ENCODE measurements at places on chromosomes 4 and X. TPM values are rescaled to one million over a fixed set of nuclear protein-coding genes. Genes with fewer than 3 reads are reported as not detected.
A peak's percentile ranks its signal among the peaks of the same experiment; 100 is the strongest.

Gene FRAS1
- 0.66 TPM for total RNA-seq

Gene PLAC8
- 238 TPM for total RNA-seq

Gene PCDH11X
- not detected for total RNA-seq

Gene LUZP4
- total RNA-seq = not detected

Gene NAP1L2
- total RNA-seq = 3.9 TPM

Gene MAGED4
- total RNA-seq = not detected

Gene UCP1
- total RNA-seq = not detected

- no peaks in the 10 kb centered on the region for H3K36me3 ChIP-seq
- DNase-seq = no peak
- H3K4me3 ChIP-seq = no peak overlapping the region
- H3K4me1 ChIP-seq = no peaks in the 10 kb centered on the region
- H3K27me3 ChIP-seq = peaks cover 1% of the 10 kb centered on the region
Observed at GRCh38 chr4:2295900-2296442, 34.1 kb upstream of the MXD4 start.

DNA sequence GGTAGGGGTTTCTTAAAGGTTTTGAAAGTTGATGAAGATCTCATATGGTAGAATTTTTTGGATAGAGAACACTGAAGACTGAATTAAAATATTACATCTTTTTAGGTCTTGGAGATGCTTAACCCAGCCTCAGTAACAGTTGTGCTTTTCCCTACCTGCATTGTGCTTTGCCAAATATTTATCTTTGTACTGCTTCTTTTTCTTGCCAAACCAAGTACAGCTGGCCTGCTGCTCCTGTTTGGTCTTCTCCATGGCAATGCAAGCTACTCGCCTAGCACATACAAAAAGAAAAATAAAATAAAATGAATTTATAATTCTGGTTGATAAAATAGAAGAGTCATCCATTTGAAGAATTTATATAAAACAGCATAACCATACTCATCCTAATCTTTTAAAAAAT lies 95.4 kb downstream of the NYX start:
- no peak overlapping the region for H3K27ac ChIP-seq
- H3K27me3 ChIP-seq = no peaks in the 10 kb centered on the region
- H3K4me1 ChIP-seq = no peaks in the 10 kb centered on the region

- no peaks in the 10 kb centered on the region for H3K4me1 ChIP-seq
- no peak for DNase-seq
- no peaks in the 10 kb centered on the region for H3K36me3 ChIP-seq
Observed at GRCh38 chr4:156991161-156991560, 19.6 kb upstream of the PDGFC start.

DNA sequence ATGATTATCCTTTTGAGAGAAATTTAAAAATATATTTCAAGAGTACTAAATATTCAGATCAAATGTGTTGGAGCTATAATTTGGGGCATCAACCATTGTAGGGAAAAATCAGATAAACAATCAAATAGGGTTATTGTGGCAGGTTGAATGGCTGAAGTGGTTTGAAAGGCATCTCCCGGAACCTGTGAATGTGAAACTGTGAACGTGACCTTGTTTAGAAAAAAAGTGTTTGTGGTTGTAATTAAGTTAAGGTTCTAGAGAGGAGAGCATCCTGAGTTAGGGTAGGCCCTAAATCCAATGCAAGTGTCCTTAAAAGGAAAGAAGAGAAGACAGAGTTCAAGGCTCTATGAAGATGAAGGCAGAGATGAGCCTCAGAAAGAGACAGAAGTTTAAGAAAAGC lies 37.4 kb downstream of the ADGRA3 start:
- DNase-seq = peak; percentile 27
- H3K27ac ChIP-seq = no peak overlapping the region
- no peaks in the 10 kb centered on the region for H3K36me3 ChIP-seq
- no peak overlapping the region for H3K4me3 ChIP-seq

DNA sequence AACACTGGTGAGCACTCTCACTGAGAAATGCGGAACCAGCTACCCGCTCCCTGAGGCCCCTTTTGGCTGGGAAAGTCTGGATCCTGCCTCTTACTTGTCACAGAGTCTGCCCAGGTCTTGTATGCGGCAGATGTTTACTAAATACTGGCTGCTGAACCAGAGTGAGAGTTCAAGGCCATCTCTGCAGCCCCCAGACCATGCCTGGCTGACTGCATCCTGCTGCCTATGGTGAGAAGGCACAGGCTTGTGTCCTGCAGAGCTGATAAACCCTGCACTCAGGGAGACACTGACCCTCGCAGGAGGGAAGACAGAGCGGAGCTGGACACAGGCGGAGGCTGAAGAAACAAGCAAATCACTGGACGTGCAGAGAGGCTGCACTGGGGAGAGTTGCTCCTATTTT lies 46.5 kb downstream of the JAKMIP1 start:
- peaks cover 21% of the 10 kb centered on the region for H3K4me1 ChIP-seq
- H3K27ac ChIP-seq = peak overlapping the region; percentile 42
- no peaks in the 10 kb centered on the region for H3K36me3 ChIP-seq
- DNase-seq = no peak

- H3K27me3 ChIP-seq = no peaks in the 10 kb centered on the region
- H3K27ac ChIP-seq = no peak overlapping the region
Observed at GRCh38 chrX:22296871-22297270, 24.2 kb downstream of the CBLL2 start.

DNA sequence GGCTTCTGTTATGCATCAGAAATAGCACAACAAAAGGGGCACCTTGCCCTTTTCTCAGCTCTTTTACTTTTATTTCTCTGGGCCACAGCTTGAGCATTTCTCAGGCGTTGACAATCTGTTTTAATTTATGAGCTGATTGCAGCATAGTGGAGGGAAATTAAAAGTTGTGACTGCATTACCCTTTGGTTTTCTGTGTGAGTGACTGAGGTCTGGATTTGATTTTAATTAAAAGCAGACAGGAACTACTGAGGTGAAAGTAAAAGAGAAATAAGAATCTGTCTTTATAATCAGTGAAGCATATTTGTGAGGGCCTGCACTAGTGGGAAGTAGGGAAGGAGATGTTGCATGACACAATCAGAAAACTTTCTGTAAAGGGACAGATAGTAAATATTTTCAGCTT lies 43.4 kb upstream of the GEMIN8 start:
- no peaks in the 10 kb centered on the region for H3K27me3 ChIP-seq
- H3K36me3 ChIP-seq = no peaks in the 10 kb centered on the region
- H3K4me3 ChIP-seq = no peak overlapping the region
- no peaks in the 10 kb centered on the region for H3K4me1 ChIP-seq

- peak overlapping the region; percentile 70 for H3K27ac ChIP-seq
- peaks cover 46% of the 10 kb centered on the region for H3K4me1 ChIP-seq
- no peaks in the 10 kb centered on the region for H3K36me3 ChIP-seq
- peak; percentile 30 for DNase-seq
Observed at GRCh38 chr4:80071604-80072227, 1.3 kb downstream of the ANTXR2 start.

DNA sequence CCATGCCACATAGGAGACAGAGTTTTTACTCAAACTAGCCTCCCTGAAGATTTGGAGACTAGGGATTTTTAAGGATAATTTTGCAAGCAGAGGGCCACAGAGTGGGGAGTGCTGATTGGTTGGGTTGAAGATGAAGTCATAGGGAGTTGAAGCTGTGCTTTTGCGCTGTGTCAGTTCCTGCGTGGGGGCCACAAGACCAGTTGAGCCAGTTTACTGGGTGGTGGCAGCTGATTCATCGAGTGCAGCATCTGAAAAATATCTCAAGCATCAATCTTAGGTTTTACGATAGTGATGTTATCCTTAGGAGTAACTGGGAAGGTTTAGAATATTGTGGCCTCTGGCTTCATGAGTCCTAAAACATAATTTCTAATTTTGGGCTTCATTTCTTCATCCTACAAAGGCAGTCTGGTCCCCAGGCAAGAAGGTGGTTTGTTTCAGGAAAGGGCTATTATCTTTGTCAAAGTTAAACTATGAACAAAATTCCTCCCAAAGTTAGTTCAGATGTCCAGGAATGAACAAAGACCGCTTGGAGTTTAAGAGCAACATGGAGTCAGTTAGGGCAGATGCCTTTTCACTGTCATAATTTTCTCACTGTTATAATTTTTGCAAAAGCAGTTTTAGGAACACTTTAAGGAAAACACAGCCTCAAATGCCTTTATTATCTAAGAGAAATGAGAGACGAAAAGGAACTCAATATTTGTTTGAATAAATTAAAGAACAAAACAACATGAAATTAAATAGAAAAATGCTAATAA lies 960.8 kb upstream of the PRKX start:
- no peaks in the 10 kb centered on the region for H3K27me3 ChIP-seq
- H3K4me1 ChIP-seq = no peaks in the 10 kb centered on the region
- H3K27ac ChIP-seq = no peak overlapping the region
- H3K36me3 ChIP-seq = no peaks in the 10 kb centered on the region

- H3K36me3 ChIP-seq = peaks cover 46% of the 10 kb centered on the region
- DNase-seq = no peak
- H3K4me1 ChIP-seq = no peaks in the 10 kb centered on the region
- H3K27ac ChIP-seq = no peak overlapping the region
- no peak overlapping the region for H3K4me3 ChIP-seq
- no peaks in the 10 kb centered on the region for H3K27me3 ChIP-seq
Observed at GRCh38 chr4:1695913-1696312, 11.8 kb upstream of the FAM53A start.

- no peaks in the 10 kb centered on the region for H3K4me1 ChIP-seq
- no peaks in the 10 kb centered on the region for H3K36me3 ChIP-seq
- DNase-seq = no peak
- no peak overlapping the region for H3K27ac ChIP-seq
Observed at GRCh38 chr4:15131551-15131950, 129.3 kb downstream of the CPEB2 start.

DNA sequence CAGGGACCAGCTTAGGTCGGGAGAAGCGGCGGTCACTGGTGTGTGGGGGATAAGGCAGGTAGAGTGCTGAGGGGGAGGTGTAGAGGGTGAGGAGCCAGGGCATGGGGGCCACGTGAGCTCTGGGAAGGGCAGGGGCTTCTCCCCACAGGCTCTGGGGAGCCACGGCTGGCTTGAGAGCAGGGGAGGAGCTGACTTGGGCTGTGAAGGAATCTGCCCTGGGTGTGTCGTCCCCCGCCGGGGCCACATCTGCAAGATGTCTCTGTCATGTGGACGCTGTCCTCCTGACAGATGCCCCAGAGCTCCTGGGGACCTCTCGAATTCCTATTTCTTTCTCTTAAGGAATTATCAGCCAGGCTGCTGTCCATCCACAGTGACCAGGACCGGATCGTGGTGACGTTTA lies 15.0 kb downstream of the SH3TC1 start:
- H3K36me3 ChIP-seq = peaks cover 5% of the 10 kb centered on the region
- H3K27ac ChIP-seq = no peak overlapping the region
- H3K27me3 ChIP-seq = no peaks in the 10 kb centered on the region
- no peak overlapping the region for H3K4me3 ChIP-seq

GRCh38 chr4:15436513-15436912 lies 8.7 kb downstream of the C1QTNF7 start:
- H3K4me3 ChIP-seq = no peak overlapping the region
- no peaks in the 10 kb centered on the region for H3K36me3 ChIP-seq

GRCh38 chr4:24560868-24561368 lies 23.4 kb downstream of the DHX15 start:
- H3K4me1 ChIP-seq = no peaks in the 10 kb centered on the region
- H3K4me3 ChIP-seq = no peak overlapping the region
- no peak for DNase-seq
- no peak overlapping the region for H3K27ac ChIP-seq
- no peaks in the 10 kb centered on the region for H3K27me3 ChIP-seq
- H3K36me3 ChIP-seq = peaks cover 20% of the 10 kb centered on the region

GRCh38 chrX:153934148-153934761 lies 582 bp downstream of the NAA10 start:
- H3K27ac ChIP-seq = 0 out of 2 replicates have a peak overlapping the region, but pooled peaks have one; percentile 48
- H3K4me3 ChIP-seq = peak overlapping the region; percentile 90
- no peaks in the 10 kb centered on the region for H3K4me1 ChIP-seq
- H3K27me3 ChIP-seq = no peaks in the 10 kb centered on the region

- no peaks in the 10 kb centered on the region for H3K4me1 ChIP-seq
- H3K27me3 ChIP-seq = no peaks in the 10 kb centered on the region
- no peak overlapping the region for H3K4me3 ChIP-seq
- DNase-seq = no peak
- no peak overlapping the region for H3K27ac ChIP-seq
Observed at GRCh38 chr4:150782311-150782710, 200.4 kb downstream of the MAB21L2 start.

DNA sequence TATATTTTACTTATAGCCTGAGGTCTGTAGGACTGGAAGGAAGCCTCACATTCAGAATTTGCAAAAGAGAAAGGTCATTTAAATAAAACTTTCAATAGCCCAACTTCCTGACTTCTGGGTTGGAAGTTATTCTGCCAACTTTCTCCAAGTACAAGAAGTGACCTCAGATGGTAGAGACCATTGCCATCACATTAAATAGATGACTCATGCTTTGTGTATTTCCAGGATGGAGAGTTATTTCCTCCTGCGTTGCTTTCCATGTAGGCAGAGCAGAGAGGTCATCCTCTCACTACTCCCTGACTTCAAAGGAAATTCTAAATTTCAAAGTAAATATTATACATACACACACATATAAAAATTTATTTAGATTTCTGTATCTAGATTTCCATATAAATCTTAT lies 73.0 kb upstream of the NR3C2 start:
- H3K27me3 ChIP-seq = no peaks in the 10 kb centered on the region
- no peaks in the 10 kb centered on the region for H3K4me1 ChIP-seq
- no peak overlapping the region for H3K4me3 ChIP-seq
- H3K27ac ChIP-seq = no peak overlapping the region
- DNase-seq = no peak

DNA sequence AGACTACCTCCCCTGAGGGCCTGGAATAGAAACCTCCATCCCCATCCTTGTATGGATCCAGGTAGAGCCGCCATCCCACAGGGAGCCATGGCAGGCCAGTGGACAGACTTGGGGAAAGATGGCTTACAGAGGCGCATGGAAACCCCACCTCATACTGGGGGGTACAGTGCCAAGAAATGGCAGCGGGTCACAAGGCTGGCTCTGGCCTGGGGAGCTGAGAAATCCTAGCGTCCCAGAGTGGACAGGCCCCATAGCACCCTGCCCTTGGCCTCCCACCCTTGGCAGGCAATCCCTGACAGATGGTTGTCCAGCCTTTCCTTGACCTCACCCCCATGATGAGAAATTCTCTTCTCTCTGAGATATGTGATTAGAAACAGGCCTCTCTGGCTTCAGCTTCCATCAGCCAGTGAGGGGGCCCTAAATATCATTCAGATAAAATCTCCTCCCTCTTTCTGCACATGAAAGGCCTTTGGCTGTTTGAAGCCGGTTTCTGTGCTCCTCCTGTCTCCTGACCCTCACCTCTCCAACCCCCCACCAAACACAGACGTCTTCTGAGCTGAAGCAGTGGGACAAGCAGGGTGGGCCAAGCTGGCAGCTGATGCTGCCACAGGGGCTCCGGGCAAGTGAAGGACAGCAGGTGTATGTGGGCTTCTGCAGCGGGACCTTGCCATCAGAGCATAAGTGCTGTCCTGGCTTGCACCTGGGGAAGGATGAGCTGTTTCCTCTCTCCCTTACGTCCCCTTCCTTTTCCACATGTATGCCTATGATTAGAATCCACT lies 204.4 kb upstream of the MAMLD1 start:
- no peaks in the 10 kb centered on the region for H3K4me1 ChIP-seq
- no peak overlapping the region for H3K27ac ChIP-seq
- no peak for DNase-seq
- no peaks in the 10 kb centered on the region for H3K36me3 ChIP-seq
- no peaks in the 10 kb centered on the region for H3K27me3 ChIP-seq

- no peaks in the 10 kb centered on the region for H3K36me3 ChIP-seq
- no peak for DNase-seq
- no peak overlapping the region for H3K27ac ChIP-seq
- no peak overlapping the region for H3K4me3 ChIP-seq
Observed at GRCh38 chr4:139847602-139848001, 182.0 kb downstream of the MGST2 start.

- no peaks in the 10 kb centered on the region for H3K27me3 ChIP-seq
- H3K4me3 ChIP-seq = no peak overlapping the region
- DNase-seq = no peak
- no peaks in the 10 kb centered on the region for H3K36me3 ChIP-seq
Observed at GRCh38 chrX:650324-650723, 19.7 kb downstream of the SHOX start.
